ENCODE measurements at places on chromosomes 2 and 18. TPM values are rescaled to one million over a fixed set of nuclear protein-coding genes. Genes with fewer than 3 reads are reported as not detected.

Gene NCKAP1
- 157 TPM for total RNA-seq

- H3K4me1 ChIP-seq = peaks cover 52% of the 10 kb centered on the region
- H3K27me3 ChIP-seq = no peaks in the 10 kb centered on the region
- H3K36me3 ChIP-seq = peaks cover 14% of the 10 kb centered on the region
- H3K27ac ChIP-seq = peak overlapping the region; percentile 97
These were observed 22.8 kb downstream of the PRKCE start for GRCh38 chr2:45674035-45674816.

Gene SLC30A3
- 0.24 TPM for total RNA-seq

Gene DCC
- not detected for total RNA-seq

Gene GALNT13
- not detected for total RNA-seq

GRCh38 chr2:208565690-208566416 is 159.3 kb downstream of the PTH2R start:
- no peaks in the 10 kb centered on the region for H3K36me3 ChIP-seq
- H3K27me3 ChIP-seq = peaks cover 14% of the 10 kb centered on the region
- no peak overlapping the region for H3K27ac ChIP-seq
- H3K4me3 ChIP-seq = no peak overlapping the region
- no peak for DNase-seq
- peaks cover 6% of the 10 kb centered on the region for H3K4me1 ChIP-seq

DNA sequence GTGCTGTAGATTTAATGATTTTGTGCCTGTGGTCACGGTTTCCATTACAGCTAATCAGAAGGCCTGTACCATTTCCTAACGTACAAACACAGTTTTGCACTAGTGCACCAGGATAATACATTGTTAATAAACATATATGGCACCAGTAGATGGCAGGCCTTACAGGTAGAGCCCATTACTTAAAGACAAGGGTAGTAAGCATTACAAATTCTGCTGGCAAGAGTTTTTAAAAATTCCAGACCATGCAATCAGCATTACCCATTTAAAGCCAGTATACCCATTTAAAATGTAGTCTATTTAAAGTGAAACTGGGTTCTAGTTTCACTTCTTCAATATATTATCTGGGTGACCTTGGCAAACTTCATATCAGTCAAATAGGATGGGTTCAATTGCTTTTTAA is 224.2 kb downstream of the NUP35 start:
- H3K36me3 ChIP-seq = no peaks in the 10 kb centered on the region
- H3K4me3 ChIP-seq = no peak overlapping the region
- no peaks in the 10 kb centered on the region for H3K4me1 ChIP-seq
- no peak overlapping the region for H3K27ac ChIP-seq
- DNase-seq = no peak
- no peaks in the 10 kb centered on the region for H3K27me3 ChIP-seq

DNA sequence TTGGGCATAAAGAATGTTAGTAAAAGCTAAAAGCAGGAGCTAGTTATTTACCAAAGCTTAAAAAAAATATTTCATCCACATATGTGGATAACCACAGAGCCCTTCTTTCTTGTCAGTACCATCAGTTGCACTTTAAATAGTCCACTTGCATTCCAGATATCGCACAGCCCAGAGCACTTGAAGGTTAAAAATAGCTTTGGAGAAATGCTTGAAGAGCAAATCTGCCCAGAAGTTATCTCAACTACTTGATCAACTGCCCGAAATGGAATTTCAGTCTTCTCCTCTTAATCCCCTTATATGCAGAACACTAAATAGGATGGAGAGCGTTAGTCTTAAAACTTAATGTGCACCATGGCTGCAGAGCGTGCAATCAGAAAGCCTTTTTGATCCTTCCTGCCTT is 148.3 kb downstream of the PLEKHA3 start:
- no peaks in the 10 kb centered on the region for H3K36me3 ChIP-seq
- H3K27ac ChIP-seq = no peak overlapping the region
- no peaks in the 10 kb centered on the region for H3K4me1 ChIP-seq
- H3K27me3 ChIP-seq = no peaks in the 10 kb centered on the region
- H3K4me3 ChIP-seq = no peak overlapping the region
- no peak for DNase-seq

GRCh38 chr2:120778244-120778643 is 42.6 kb downstream of the GLI2 start:
- DNase-seq = no peak
- no peak overlapping the region for H3K4me3 ChIP-seq
- peaks cover 13% of the 10 kb centered on the region for H3K4me1 ChIP-seq
- H3K27ac ChIP-seq = no peak overlapping the region
